ENCODE measurements at places on chromosomes 16 and 17.
A peak's percentile ranks its signal among the peaks of the same experiment; 100 is the strongest.

- DNase-seq = no peak
Observed at GRCh38 chr16:4179763-4180260, 62.1 kb downstream of the SRL start.

DNA sequence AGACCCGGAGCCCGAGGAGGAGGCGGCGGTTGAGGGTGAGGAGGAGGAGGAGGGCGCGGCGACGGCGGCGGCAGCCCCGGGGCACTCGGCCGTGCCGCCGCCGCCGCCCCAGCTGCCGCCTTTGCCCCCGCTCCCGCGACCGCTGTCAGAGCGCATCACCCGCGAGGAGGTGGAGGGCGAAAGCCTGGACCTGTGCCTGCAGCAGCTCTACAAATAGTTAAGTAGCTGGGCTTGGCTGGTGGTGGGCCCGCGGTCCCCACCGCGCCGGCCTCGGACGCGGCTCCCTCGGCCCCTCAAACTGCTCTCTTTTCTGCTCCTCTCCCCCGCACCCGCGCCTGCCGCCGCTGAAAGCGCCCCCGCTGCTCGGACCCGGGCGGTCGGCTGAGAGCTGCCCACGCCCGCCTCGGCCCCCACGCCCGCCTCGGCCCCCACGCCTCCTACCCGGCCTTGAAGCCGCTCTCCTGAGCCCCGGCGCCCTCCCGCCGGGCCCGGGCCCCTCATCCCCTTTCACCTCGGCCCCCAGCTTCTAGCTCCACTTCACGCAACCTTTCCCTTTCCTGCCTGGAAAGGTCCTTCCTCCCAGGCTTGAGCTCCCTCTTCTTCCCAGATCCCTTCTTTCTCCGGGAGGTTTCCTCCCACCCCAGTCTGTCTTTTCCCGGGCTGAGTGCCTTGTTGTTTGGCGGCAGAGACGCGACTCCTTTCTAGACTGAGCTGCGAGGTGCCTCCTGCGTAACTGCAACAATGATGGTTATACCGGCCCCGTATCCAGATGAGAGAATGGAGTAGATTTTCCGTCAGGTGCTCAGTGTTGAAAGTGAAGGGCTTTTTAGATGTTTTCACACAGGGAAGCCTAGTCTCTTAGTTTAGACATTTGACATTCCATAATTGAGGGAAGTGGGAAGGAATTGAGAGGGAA lies 850 bp downstream of the PPM1E start:
- no peak for DNase-seq

- DNase-seq = no peak
Observed at GRCh38 chr16:26204138-26204537, 512.4 kb downstream of the HS3ST4 start.

- DNase-seq = no peak
Observed at GRCh38 chr17:14296166-14296910, 4.5 kb upstream of the HS3ST3B1 start.

DNA sequence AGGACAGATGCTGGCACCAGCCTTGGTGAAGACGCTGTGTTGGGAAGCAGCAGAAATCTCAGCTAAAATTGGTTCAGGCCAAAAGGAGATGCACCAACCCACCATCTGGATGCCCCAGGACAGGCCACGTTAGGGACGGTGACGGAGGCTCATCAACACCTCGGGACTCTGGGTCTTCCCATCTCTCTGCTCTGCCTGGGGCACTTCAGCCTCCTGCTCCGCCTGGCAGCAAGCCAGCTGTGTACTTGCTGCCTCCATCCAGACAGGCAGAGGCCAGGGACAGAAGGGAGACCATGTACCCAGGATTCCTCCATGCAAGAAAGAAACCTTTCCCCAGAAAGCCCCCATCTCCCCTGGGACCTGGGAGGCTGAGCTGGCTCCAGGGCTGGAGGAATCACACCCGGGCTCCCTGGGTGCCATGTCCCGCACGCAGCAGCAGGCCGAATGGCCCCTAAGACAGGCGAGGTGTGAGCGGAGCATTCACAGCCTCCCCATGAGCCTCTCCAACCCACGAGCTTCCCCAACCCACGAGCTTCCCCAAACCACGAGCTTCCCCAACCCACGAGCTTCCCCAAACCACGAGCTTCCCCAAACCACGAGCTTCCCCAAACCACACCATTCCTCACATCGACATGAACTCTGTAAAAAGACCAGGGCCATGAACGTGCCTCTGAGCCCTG lies 274.5 kb downstream of the C16orf95 start:
- DNase-seq = no peak

GRCh38 chr17:64692187-64692586 lies 30.1 kb upstream of the SMURF2 start:
- no peak for DNase-seq

- DNase-seq = no peak
Observed at GRCh38 chr17:46180892-46181274, 12.3 kb downstream of the KANSL1 start.

DNA sequence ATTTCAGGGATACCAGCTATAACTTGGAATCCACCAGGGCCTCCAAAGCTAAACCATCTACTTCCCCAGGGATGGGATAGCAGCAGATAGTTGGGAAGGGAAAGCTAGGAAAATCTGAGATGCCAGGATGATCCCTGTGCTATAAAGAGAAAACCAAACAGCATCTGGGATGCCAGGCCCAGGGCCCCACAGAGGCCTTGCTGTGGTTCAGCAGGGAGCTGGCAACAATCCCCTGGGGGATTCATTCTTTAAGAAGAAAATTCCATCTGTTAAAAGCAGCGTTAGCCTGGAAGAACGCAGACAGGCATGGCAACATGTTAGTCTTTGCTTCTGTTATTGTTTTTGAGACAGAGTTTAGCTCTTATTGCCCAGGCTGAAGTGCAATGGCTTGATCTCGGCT lies 16.6 kb downstream of the MYO18A start:
- DNase-seq = no peak

- peak; percentile 45 for DNase-seq
Observed at GRCh38 chr16:68539711-68540239, 684 bp downstream of the ZFP90 start.

Data from CD4-positive, alpha-beta T cell treated with Interleukin-21 for 1 hour (primary cell).